ENCODE measurements at places on chromosomes 1 and 21. TPM values are rescaled to one million over a fixed set of nuclear protein-coding genes. Genes with fewer than 3 reads are reported as not detected.

GJA8 gene
- not detected for total RNA-seq

KCNA3 gene
- not detected for total RNA-seq

F5 gene
- total RNA-seq: 0.36 TPM

E2F2 gene
- 3.9 TPM for total RNA-seq

XCL2 gene
- total RNA-seq: not detected

KCNJ9 gene
- not detected for total RNA-seq

ATAD3C gene
- total RNA-seq: not detected

BTBD19 gene
- 14.3 TPM for total RNA-seq

PLA2G2F gene
- total RNA-seq: not detected

SLFNL1 gene
- total RNA-seq: 0.27 TPM

TDRD10 gene
- total RNA-seq: 2.9 TPM

NBPF14 gene
- total RNA-seq: 14.6 TPM

SYT11 gene
- total RNA-seq: 39.1 TPM

GBP6 gene
- total RNA-seq: not detected
